Activated naive CD8-positive, alpha-beta T cell treated with anti-CD3 and anti-CD28 coated beads, Interleukin-2, amount 50 U/mL, for 16 hours (primary cell): ENCODE measurements at places on chromosomes 5 and 9.

DNA sequence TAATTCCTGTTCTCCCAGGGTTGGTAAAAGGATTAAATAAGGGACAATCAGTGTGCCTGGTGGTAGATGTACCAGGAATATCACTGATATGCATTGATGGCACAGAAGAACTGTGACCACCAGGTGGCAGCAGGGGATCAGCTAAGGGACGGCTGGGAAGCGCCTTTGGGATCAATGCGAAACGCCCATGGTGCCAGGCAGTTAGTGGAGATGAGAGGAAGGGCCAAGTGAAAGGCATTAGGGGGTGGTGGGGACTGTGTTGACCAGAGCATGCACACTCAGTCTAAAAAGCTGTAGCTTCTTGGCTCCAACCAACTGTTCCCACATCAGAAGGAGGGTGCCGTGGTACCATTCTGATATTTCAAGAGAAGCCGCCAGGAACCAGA lies 55.6 kb downstream of the ARHGEF37 start:
- DNase-seq, result no peak

GRCh38 chr5:109855056-109855455 lies 165.3 kb downstream of the MAN2A1 start:
- DNase-seq, result no peak

GRCh38 chr9:95167998-95168397 lies 149.5 kb downstream of the FANCC start:
- peak; percentile 7 for DNase-seq

DNA sequence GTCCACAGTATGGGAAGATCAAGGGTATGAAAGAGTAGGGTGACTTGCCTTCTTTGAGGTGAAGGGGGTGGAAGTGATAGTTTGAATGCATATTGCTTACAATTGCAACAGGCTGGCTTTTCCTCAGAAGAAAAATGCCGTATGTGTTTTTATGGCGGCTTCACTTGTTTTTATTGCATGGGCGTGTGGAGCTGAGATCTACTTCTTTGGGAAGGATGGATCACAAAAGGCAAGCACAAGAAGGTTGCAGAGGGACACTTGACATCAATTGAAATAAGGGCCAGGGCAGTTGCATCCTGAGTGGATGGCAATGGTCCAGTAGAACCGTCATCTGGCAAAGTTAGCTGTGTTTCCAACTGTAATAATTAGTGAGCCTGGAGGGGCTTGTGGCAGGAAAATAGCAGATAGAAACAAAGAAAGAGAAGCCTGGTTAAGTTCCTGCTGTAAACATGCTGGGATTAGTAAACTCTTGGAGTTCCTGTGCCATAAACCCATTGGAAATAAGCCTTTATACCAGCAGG lies 138.4 kb downstream of the NTRK2 start:
- no peak for DNase-seq

- no peak for DNase-seq
Measured at GRCh38 chr9:132555528-132555927, 26.9 kb upstream of the BARHL1 start.

- no peak for DNase-seq
Measured at GRCh38 chr5:95022967-95023695, 261.8 kb downstream of the MCTP1 start.

GRCh38 chr5:156350256-156350655 lies 23.3 kb downstream of the SGCD start:
- DNase-seq, result no peak
